ENCODE measurements at places on chromosomes 7 and 10.

- no peak for DNase-seq
Observed at GRCh38 chr7:96189129-96189820, 132.6 kb downstream of the SLC25A13 start.

- DNase-seq = no peak
Observed at GRCh38 chr10:110865186-110865808, 6.4 kb upstream of the PDCD4 start.

DNA sequence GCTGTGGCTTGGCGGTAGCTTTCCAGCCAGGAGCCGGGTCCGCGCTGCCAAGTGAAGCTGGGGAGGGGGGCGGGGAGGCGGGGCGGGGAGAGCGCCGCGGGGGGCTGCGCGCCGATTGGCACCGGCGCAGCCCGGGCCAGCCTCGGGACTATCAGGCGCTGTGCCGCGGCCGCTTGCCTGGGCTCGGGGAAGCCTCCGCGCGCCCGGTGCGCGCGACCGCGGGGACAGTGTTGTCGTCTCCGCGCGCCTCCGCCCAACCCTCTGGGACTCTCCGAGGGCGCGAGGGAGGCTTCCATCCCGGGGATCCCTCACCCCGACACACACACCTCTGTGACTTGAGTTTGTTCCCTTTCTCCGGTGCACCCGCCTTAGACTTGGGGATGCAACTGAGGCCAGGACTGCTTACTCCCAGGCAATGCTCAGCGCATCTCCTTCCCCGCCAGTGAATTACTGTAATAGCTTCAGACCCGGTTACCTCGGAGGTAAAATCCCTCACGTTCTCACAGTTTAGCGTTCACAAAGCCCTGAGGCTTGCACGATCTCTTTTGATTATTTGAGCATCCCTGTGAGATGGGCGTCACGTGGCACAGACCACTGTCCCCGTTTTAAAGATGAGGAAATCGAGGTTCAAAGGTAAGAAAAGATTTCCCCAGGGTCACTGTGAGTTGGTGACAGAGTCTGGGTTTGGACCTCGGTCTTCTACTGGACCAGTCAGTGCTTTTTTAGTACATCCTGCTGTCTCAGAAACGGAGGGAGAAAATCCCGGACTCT, at the start of gene NKX1-2:
TSS of gene NKX1-2 (minus strand) at position 24 of the 771 bp plus-strand sequence. CDS start 92 bp downstream, outside the sequence.
- DNase-seq = no peak

GRCh38 chr7:50584793-50585408, 19.7 kb upstream of the DDC start:
- no peak for DNase-seq

- no peak for DNase-seq
Observed at GRCh38 chr10:74194545-74194944, 43.5 kb downstream of the ADK start.

DNA sequence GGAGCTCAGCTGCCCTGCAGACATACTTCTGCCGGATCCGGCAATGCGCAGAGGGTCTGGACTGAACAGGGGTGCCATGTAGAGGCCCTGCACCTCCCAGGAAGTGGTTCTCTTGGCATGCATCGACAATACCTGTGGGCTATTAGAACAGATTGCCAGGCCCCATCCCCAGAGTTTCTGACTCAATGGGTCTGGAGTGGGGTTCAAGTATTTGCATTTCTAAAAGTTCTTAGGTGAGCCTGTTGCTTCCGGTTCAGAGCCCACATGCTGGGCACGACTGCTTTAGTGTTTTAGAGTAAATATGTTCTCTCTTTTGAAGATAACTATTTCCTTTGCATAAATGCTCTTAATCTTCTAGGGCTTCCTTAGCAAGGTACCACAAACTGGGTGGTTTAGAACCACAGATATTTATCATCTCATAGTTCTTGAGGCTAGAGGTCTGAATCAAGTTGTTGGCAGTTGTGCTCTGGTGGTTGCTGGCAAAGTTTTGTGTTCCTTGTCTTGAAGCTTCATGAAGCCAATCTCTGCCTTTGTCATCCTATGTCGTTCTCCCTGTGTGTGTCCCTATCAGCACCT, 435.5 kb downstream of the TCERG1L start:
- no peak for DNase-seq

DNA sequence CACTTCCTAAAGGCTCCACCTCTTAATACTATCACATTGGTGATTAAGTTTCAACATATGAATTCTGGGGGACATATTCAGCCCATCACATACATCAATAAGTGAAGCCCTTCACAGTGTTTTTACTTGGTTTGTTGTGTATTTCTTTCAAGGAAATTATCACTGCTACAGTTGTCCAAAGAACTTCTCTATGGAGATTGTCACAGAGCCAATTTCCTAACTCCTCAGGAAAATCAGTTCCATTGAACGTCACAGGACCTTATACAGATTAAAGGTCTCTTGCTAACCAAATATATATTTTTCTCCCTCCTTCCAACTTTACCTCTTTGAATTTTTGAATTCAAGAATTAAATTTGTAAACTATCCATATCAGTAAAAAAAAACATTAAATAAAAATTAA, 114.3 kb downstream of the LRRN3 start:
- no peak for DNase-seq

DNA sequence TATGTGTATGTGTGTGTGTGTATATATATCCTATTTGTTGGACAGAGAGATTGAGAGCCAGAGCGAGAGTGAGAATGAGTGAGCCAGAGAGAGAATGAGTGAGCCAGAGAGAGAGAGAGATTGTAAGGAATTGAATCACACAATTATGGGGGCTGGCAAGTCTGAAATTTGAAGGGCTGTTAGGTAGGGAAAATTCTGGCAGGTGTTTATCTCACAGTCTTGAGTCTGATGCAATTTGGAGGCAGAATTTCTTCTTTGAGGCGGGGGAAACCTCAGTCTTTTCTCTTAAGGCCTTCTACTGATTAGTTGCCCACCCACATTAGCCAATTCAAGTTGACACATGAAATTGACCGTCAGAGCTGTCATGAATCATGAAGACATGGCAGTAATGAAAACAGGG, 41.0 kb upstream of the WASL start:
- DNase-seq = no peak

- DNase-seq = no peak
Observed at GRCh38 chr10:35007858-35008301, 82.3 kb downstream of the CUL2 start.

GRCh38 chr7:38938001-38938485, 29.1 kb upstream of the VPS41 start:
- no peak for DNase-seq

- DNase-seq = no peak
Observed at GRCh38 chr10:84226616-84227015, 1.3 kb upstream of the LRIT2 start.

DNA sequence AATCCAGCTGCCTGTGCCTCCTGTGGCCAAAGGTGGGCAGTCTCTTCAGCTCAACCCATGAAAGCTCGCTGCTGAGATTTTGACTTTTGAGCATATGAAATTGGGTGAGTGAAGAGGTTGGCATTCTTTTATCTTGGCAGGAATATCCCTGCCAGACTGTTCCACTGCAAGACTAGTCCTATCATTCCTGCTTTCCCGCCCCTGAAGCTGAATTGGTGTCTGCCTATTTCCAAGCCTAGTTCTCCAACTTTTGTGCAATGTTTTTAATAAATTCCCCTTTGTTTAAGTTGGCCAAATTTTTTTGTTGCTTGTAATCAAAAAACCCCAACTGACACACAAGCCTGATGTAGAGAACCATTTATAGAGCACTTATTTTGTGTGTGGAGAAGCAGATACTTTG, 34.8 kb upstream of the BICC1 start:
- no peak for DNase-seq

- DNase-seq = no peak
Observed at GRCh38 chr7:82625377-82625776, 181.8 kb upstream of the CACNA2D1 start.

DNA sequence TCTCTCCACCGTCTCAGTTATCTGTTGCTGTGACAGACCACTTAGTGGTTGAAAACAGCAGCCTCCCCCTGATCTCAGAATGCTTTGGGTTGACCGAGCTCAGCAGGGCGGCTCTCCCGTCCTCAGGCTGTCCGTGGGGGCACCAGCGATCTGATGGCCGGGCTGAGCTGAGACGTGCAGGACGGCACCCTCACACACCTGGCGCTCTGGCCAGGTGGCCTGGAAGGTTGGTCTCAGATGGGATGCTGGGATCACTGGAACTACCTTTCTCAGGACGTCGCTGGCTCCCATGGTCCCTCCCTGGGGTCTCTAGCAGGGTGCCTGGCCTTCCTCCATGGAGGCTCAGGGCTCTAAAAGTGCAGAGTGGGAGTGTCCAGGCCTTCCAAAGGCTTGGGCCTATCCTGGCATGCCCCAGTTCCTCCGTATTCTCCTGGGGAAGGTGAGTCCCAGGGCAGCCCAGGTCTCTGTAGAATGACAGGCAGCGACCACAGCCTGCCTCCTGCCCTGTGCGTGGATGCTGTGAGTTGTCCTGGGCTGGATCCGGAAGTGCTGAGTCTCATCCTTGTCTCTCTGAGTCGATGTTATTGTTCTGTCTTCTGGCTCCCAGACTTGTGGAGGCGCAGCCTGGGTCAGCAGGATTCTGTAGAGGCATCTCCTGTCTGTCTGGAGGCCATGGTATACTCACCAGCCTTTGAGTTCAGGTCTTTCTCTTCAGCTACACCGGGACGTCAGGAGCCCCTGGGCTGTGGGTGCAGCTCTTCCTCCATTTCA, 12.2 kb upstream of the PWWP2B start:
- peak; percentile 46 for DNase-seq

GRCh38 chr7:24669971-24670591, 87.2 kb downstream of the GSDME start:
- DNase-seq = no peak

DNA sequence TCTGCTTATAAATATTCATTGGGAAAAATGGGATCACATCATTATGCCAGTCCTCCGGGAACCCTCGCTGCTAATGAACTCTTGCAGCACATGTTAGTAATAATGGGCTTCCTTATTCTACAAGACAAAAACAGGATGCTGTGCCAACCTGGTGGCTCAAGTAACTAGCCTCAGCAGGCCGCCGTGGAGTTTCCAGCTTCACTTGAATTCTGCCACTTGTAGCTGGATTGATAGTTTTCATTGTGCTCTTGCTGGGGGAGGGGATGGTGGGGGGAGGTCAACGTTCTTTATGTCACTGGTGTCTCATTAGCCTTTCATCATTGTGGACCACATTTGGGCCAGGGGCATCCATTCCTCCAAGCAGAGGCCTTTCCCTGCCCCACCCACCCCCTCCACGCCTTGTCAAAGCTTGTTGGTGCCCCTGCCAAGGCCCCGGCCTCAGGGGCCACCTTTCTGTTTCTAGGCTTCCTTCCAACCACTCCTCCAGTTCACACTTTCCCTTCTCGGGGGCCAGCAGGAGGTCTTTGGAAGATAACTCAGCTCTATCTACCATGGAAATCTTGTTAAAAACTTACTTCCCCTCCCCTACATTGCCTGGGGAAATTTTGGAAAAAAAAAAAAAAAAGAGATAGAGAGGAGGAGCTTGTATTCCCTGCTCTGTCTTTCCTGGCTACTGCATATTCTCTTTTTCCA, 153.9 kb downstream of the BMPER start:
- DNase-seq = no peak
